ENCODE measurements at places on chromosomes 12 and 14. TPM values are rescaled to one million over a fixed set of nuclear protein-coding genes. Genes with fewer than 3 reads are reported as not detected.

Gene DTX1
- 1.1 TPM for total RNA-seq

Gene OR6C2
- 1.2 TPM for total RNA-seq

Gene CLEC6A
- total RNA-seq: not detected

Gene MRPS35
- total RNA-seq: 52.0 TPM

Gene PAH
- total RNA-seq: 2.2 TPM

Gene CLECL1
- 0.91 TPM for total RNA-seq

Gene ERP27
- 122 TPM for total RNA-seq

Gene CLEC2A
- not detected for total RNA-seq

Gene GALNT4
- 11.7 TPM for total RNA-seq

Gene ACRBP
- total RNA-seq: 2.3 TPM

Gene LRP1-AS
- not detected for total RNA-seq

Gene RTL1
- not detected for total RNA-seq

Gene GALNT8
- total RNA-seq: 0.70 TPM

Gene PPP4R4
- total RNA-seq: 0.60 TPM

Gene FGF23
- not detected for total RNA-seq

Gene SLC6A15
- 0.31 TPM for total RNA-seq

Gene LYZ
- 28.5 TPM for total RNA-seq

Gene NDUFA12
- 79.2 TPM for total RNA-seq

Gene PSMC6
- 82.5 TPM for total RNA-seq

Gene GPR68
- total RNA-seq: 3.0 TPM

Gene TAS2R50
- total RNA-seq: 7.2 TPM

Gene ZNF84
- 39.7 TPM for total RNA-seq

Gene SLC16A7
- 33.4 TPM for total RNA-seq

Gene FAM222A
- total RNA-seq: 0.73 TPM

Gene BCAT1
- 19.3 TPM for total RNA-seq

Gene NRL
- total RNA-seq: 3.9 TPM

Gene PLEKHD1
- total RNA-seq: 0.10 TPM

Gene KCNA5
- 0.13 TPM for total RNA-seq

Gene FAM90A1
- 0.65 TPM for total RNA-seq

Gene TAS2R19
- 14.2 TPM for total RNA-seq

Gene P2RX2
- 0.36 TPM for total RNA-seq

Gene SYT1
- 12.3 TPM for total RNA-seq

Gene TCL1B
- total RNA-seq: not detected

Gene RHOF
- 20.5 TPM for total RNA-seq

Gene SBNO1
- total RNA-seq: 31.2 TPM

Gene BIN2
- total RNA-seq: 5.0 TPM

Gene HSPB8
- 53.8 TPM for total RNA-seq

All from ureter (tissue), 1 donor.